PC-9 (cell line): ENCODE measurements at places on chromosomes 5 and 9. TPM values are rescaled to one million over a fixed set of nuclear protein-coding genes. Genes with fewer than 3 reads are reported as not detected.

- H3K4me3 ChIP-seq, result no peak overlapping the region
- H3K27me3 ChIP-seq, result no peaks in the 10 kb centered on the region
- DNase-seq, result no peak
- no peaks in the 10 kb centered on the region for H3K36me3 ChIP-seq
- peaks cover 5% of the 10 kb centered on the region for H3K4me1 ChIP-seq
- no peak overlapping the region for H3K27ac ChIP-seq
Observed at GRCh38 chr5:87732875-87733768, 320.4 kb upstream of the CCNH start.

DNA sequence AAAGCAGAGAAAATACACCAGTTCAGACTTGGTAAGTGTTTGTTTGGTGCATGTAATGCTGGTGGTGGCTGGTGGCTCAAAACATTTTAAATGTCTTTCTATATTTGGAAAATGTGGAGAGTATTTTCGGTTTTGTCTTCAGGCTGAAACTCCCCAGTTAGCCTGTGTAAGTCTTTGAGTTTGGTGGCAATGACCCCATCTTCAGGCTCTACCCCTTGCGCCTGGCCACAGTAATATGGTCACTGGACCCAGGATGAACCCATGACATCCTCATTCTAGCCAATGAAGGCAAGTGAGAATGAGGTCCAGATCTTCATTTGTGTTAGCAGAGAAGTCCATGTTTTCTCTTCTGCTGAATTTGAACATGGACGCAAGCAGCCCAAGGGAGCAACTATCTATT lies 422.6 kb downstream of the BRINP1 start:
- no peaks in the 10 kb centered on the region for H3K27me3 ChIP-seq
- no peak overlapping the region for H3K4me3 ChIP-seq
- no peak for DNase-seq
- H3K27ac ChIP-seq, result no peak overlapping the region
- H3K36me3 ChIP-seq, result no peaks in the 10 kb centered on the region
- no peaks in the 10 kb centered on the region for H3K4me1 ChIP-seq

ADGRV1 gene
- total RNA-seq, result 1.0 and 1.2 TPM in 2 replicates

KLF4 gene
- 48.5 and 49.0 TPM in 2 replicates for total RNA-seq
